Stimulated activated CD4-positive, alpha-beta T cell treated with anti-CD3 and anti-CD28 coated beads, Interleukin-2, amount 100 ng/mL, for 24 hours (primary cell): ENCODE measurements at places on chromosomes 6 and 20.

GRCh38 chr6:35731736-35732532, 4.9 kb upstream of the ARMC12 start:
- peak; percentile 95 for DNase-seq

DNA sequence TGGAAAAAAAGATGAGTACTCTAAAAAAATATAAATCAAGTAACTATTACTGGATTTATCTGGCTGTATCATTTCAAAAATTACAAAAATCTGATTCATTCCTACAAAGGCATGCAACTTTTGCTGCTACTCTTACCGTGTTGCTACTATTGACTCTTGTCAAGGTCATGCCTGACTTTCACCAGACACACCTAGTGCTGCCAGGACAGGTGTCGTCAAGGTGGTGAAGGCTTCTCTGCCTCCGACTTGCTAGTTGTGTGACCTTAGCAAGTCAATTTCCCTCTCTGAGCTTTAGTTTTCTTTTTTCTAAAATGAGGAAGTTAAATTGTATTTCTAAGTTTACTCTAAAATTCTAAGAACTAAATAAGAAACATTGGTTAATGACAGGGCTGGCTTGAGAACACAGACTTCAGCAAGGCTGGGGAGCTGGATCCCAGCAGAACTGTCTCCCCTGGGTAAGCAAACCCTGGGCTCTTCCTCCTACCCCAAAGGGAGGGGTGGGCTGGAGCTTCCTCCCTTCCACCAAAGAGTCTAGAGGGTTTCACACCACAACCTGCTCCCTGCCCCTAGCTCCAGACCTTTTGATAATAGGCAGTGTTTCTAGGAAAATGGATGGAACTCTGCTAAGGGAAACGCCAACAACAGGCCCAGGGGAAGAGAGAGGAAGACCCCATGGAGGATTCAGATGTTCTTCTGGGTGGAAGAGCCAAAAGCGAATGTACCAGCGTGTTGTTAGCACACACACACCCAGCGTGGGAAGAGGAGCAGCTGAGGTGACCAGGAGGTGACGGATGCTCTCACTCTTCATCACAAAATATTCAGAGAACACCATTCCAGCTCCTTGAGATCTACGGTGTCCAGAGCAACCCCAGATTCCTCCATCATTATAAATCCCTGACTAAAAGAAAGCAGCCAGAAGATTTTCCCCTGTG, 47.9 kb upstream of the CITED2 start:
- DNase-seq = no peak

DNA sequence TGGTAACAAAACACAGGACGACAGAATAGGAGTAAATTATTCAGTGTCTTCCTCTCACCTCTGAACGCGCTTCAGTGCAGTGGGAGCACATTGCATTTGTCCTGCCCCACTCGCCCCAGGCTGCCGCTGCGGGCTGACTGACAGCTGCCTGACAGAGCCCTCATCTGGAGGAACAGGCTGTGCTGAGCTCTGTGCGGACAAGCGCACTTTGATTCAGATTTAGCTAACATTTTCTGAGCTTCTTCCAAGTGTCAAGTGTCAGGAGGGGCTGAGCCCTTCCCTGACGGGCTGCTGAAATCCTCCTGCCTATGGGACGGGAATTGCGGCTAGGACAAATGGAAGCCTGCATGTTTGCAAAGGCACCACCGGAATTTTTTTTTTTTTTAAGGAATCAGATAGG, 383.0 kb upstream of the CDH4 start:
- DNase-seq = no peak

DNA sequence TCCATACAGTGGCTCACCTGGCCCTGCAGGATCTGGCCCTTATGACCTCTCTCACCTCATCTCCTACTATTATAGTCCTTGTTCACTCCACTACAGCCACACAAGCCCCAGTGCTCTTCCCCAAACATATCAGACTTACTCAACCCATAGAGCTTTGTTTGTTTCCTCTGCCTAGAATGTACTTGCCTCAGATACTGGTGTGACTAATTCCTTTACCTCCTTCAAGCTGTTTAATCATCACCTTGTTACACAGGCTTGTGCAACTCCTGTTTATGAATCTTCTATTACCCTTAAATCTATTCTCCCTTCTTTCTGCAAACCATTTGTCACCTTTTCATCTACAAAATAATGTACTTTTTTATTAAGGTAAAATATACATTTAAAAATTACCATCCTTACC, 3.2 kb downstream of the DEFB125 start:
- no peak for DNase-seq

- no peak for DNase-seq
Measured at GRCh38 chr6:111918825-111919224, 45.6 kb upstream of the FYN start.

GRCh38 chr20:63611646-63612045, 15.3 kb downstream of the GMEB2 start:
- DNase-seq = no peak

DNA sequence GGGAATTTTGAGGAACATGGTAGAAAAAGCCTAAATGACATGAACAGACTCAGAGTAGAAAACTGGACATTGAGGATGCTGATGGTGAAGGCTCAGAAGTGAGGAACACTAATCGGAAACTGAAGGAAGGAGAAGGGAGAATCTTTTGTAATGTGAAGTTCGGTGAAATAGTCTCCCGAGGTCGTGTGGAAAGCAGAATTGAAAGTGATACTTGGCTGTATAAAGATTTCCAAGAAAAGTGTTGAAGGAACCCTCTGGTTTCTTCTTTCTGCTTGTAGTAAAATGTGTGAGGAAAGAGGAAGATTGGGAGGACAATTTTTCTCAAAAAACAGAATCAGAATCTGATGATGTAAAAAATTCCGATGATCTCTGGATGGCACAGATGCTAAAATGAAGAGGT, 115.4 kb downstream of the LAMP5 start:
- no peak for DNase-seq

DNA sequence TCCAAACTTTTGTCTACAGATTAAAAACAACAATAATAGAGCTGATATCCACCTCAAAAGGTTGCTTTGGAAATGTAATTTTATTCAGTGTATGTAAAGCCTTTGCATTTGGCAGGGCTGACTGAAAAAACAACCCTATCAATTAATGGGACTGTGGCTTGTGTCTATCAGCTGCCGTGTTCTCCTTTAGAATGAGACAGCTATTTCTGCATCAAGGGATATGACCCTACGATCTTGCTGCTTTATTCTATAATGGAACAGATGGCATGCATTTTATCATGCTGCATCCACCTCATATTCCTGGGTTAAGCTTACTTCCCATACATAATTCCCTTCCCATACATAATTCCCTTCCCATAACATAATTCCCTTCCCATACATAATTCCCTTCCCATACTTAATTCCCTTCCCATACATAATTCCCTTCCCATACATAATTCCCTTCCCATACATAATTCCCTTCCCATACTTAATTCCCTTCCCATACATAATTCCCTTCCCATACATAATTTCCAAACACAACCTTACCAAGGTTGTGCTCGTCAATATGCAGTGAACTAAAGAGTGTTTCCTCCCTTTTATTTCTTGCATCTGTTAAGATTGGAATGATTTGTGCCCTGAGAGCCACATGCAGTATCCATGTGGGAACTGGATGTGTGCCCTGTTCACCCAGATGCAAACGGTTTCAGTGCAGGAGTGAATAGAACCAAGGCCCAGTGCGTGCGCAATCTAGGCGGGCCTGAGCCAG, 26.8 kb downstream of the SERPINB6 start:
- DNase-seq = no peak

GRCh38 chr6:150410399-150410798, 41.6 kb downstream of the IYD start:
- DNase-seq = no peak

GRCh38 chr6:38169221-38169976, 349.9 kb downstream of the ZFAND3 start:
- DNase-seq = no peak

DNA sequence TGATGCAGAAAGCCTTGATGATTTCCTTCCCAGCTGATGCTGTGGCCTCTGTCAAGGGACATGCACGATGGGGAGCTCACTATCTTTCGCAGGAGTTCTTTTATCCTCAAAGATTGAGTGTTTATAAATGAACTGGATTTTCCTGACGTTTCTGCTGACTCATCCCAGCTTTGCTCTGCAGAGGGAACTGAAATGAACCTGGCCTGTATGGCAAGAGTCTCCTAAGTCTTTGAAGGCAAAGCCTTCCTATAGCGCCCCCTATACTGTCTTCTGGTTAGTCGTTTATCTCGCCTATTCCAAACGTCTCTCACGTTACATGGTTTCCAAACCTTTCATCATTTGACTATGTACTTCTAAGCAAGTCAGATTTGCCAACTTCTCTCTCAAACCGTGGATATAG, 565.3 kb downstream of the KIF16B start:
- DNase-seq = no peak

DNA sequence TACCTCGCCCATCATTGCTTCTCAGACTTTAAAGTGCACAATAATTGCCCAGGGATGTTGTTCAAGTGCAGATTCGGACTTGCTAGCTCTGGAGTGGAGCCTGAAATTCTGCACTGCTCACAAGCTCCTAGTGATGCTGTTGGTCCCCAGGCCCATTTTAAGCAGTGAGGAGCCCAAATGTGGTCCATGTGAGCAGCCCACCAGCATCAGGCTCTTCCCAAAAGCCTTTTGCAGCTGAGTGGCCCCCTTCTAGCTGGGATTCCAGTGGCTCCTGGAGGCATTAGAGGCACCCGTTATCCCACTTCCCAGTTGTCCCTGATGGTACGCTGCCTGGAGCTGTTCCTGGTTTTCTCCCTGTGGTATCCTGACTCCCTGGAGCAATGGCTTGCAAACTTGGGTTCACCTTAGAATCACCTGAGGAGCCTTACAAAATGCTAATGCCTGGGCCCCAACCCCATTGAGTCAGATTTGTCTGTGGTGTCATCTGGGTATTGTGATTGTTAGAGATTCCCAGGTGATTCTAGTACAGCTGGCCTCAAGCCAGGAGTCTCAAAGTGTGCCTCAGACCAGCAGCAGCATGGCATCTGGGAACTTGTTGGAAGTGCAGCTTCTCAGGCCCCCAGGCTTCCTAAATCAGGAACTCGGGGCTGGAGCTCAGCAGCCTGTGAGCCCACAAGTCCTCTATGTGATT, 186.9 kb upstream of the SLC24A3 start:
- no peak for DNase-seq

DNA sequence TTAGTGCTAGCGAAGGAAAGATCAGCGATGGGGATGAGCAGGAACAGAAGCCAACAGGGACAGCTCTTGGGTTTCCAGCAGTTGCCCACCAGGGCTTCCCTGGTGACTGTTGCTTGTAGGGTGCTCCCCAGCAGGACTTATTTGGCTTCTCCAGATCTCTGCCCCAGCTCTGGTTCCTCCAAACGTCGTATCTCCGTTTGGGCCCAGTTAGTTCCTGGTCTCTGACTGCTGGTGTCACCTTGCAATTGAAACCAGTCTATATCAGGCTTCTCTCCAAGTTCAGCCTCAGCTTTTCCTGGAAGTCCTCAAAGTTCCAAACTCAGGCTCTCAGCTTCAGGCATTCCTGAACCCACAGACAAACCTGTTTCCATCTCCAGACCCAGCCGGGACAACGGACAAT, 70.8 kb upstream of the NXT1 start:
- DNase-seq = no peak

- DNase-seq = peak; percentile 39
Measured at GRCh38 chr20:49676581-49677291, 36.9 kb downstream of the B4GALT5 start.

- no peak for DNase-seq
Measured at GRCh38 chr20:11978496-11978895, 60.8 kb downstream of the BTBD3 start.

DNA sequence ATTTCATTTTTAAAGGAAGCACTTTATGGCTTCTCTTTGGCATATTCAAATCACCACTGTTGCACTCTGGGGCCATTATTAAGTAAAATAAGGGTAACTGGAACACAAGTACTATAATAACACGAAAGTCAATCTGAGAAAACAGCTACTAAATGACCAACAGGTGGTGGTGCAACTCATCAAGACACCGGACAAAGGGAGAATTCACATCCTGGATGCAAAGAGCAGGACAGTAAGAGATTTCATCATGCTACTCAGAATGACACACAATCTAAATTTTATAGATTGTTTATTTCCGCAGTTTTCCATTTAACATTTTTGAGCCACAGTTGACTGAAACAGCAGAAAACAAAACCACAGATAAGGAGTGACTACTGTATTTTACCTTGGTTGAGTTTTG, 27.6 kb upstream of the LY86 start:
- DNase-seq = no peak

- no peak for DNase-seq
Measured at GRCh38 chr20:22303523-22303922, 280.8 kb downstream of the FOXA2 start.

GRCh38 chr6:153023977-153024708, 21.6 kb upstream of the MTRF1L start:
- peak; percentile 28 for DNase-seq

- no peak for DNase-seq
Measured at GRCh38 chr6:108677357-108677756, 116.6 kb downstream of the FOXO3 start.

GRCh38 chr6:54633601-54634000, 213.0 kb upstream of the FAM83B start:
- DNase-seq = no peak

DNA sequence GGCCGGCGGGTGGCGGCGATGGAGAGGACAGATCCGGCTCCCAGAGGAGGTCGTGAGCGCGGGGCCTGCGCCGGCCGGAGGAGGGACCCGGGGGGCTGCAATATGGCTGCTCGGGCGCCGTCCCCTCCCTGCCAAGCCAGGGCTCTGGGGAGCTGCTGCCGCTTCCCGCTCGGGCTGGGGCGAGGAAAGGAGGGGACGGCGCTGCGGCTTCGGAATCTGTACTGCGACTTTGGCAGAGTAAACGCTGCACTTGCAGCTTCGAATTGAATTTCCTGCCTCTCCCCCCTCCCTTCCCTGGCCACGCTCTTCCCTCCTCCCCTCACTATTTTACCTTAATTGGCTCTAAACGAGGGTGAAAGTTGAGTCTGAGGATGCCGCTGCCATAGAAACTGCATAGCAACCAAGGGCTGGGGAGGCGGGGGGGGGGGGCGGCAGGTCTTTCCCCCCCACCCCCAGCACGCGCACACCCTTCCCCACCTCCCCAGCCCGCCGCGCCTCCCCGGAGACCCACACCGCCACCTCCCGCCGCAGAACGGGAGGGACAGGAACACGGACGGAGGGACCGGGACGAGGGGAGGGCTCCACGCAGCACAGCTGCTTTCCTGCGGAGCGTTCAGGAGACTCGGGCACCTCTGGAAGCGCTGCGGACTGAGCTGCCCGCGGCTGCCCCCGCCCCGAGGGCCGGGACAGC, 93.9 kb downstream of the RNASET2 start:
- peak; percentile 50 for DNase-seq

DNA sequence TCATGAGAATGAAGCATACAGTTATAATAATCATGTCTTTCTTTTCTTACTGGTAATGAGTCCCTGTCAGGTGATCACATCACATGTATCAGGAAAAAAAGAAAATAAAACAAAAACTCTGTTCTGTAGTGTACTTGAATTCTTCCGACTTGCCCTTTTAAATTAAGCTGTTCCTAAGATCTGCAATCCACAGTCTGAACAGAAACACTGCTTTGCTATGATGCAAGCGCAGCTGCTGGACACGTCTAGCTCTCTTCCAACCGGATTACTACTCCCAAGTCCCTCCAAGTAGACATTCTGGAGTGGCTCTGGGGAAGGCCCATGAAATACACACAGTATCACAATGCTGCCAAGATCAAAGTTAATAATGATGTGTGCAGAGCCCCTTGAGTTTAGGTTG, 83.7 kb downstream of the FYN start:
- DNase-seq = no peak

GRCh38 chr6:166032366-166033200, 135.1 kb downstream of the TBXT start:
- DNase-seq = no peak
